ENCODE measurements at places on chromosomes 4 and X.

DNA sequence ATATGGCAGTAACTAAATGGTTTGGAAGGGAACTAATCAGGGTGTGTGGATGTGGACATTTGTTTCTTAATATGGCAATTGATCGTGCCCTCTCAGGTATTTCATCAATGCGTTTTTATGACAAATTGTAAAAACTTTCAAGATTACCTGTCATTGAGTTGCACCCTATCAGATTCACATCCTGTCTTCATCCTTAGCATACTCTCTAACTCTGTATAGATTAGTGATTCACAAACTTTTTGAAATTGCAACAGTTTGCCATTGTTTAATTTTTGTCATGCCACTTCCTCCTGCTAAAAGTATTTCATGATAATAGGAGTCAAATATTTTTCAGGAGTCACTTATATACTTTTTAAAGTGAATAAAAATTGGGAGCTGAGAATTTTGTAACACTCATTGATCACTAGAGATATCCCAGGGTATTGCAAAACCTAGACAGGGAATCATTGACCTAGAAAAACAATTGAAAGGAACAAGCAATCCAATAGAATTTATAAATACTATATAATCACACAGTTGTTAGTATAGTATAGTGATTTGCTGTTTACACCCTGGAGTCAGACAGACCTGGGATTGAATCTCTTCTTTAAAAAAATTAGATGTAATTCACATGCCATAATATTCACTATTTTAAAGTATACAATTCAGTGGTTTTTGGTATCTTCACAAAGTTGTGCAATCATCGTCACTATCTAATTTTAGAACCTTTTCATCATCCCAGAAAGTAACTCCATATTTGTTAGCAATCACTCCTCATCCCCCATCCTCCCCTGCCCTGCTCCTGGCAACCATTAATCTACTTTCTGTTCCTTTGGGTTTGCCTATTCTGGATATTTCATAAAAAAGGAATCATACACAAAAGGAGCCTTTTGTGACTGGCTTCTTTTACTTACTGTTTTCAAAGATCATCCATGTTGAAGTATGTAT is 8.9 kb downstream of the MID2 start:
- no peak for DNase-seq

DNA sequence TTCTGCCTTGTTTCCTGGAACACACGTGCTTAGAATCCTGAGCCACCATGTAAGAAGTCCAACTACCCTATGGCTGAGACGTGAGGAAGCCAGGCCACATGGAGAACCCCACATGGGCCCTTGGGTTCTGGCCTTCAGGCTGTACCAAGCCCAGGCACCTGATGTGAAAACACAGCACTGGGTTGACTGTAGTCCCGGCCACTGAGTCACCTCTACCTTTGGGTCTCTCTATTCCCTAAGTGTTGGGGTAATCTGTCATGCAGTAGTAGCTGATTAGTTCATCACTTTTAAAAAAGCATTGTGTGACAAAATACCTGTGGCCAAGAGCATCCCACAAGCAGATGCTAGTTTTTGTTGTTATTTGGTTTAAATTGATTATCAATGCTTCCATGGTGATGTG is 24.3 kb downstream of the CFAP97 start:
- no peak for DNase-seq

DNA sequence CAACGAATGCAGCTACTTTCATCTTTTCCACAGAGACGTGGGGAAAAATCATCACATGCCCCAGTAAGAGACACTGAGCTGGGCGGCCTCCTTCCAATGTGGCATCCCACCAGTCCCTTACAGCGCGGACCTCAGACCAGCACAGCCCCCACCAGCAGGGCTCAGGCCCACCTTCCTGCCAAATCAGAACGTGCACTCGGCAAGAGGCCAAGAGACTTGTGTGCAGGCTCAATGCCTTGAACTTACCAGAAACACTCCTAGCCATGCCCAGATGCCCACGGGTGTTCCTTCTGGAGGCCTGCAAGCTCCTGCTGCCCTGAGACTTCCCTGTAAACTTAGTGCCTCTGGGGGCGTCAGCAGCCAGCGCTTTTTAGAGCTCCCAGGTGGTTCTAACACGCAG is 31.2 kb downstream of the WDR1 start:
- no peak for DNase-seq

GRCh38 chr4:2791518-2792395 is 1.1 kb upstream of the SH3BP2 start:
- no peak for DNase-seq

GRCh38 chr4:100696531-100696930 is 178.7 kb upstream of the EMCN start:
- no peak for DNase-seq

GRCh38 chrX:20431486-20431885 is 164.8 kb upstream of the RPS6KA3 start:
- no peak for DNase-seq
